ENCODE measurements at places on chromosomes 1 and 21.
A peak's percentile ranks its signal among the peaks of the same experiment; 100 is the strongest.

DNA sequence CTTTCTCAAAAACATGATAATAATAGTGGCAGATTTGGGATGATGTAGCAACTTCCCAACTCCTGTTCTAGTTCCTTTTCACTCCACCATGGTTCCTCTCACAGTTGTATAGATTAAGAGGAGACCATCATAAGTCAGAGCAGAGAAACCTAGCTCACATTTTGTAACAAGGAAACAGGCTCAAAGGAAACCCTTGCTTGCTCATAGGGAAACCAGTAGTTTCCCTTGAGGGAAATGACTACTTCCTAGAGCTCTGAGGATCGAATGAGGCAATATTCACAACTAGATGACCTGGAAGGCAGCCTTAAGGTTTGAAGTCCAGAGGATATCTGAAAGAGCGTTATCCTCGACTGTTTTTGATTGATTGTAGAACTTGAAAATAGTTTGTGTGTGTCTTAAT lies 76.1 kb upstream of the C8B start:
- DNase-seq, result no peak

DNA sequence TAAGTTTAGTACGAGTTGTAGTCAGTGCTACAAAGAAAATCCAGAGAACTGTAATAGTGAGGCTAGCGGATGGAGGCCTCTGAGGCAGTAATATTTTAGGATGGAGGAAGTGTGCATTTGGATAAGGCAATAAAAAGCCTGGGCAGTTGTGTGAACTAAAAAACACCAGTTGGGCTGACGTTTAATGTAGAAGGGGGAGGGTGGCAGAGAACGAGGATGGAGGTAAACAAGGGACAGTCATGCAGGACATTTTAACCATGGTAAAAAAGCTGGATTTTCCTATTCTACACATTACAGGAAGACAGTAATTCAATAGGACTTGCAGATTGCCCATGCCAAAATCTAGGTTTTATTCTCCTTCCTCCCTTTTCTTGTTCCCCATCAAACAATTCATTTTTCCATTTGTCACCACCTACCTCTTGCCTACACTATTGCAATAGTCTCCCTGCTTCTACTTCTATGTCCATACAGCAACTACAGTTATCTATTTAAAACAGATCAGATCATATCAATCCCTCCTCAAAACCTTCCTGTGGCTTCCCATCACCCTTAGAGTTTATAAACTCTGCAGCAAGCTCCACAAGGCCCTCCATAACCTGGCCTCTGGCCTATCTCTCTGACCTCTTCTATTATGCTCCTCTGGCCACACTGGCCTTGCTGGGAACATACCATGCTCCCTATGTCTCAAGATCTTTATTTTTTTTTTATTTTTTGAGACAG lies 27.7 kb downstream of the ERO1B start:
- DNase-seq, result no peak

DNA sequence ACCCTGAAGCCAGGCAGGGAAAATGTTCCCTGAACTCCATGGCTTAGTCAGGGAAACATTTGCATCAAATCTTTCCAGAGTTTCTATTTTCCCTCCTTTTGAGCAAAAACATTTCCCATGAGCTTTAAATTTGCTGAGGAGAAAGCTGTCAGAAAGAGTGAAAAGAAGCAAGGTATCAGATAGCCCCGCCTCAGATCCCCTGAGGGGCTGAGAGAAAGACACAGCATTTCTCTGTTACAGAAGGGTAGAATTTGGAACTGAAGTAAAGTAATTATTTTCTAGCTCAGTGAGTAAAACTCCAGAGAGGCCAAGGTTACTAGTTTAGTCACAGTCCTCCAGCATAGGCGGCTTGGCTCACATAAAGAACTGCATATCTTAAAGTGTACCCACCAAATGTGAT lies 10.6 kb downstream of the FMO1 start:
- peak; percentile 57 for DNase-seq

- DNase-seq, result peak; percentile 23
Observed at GRCh38 chr1:160767395-160768294, 28.3 kb upstream of the LY9 start.

- DNase-seq, result peak; percentile 87
Observed at GRCh38 chr1:159009704-159010361, at the start of gene IFI16. TSS of gene IFI16 (plus strand) at chr1:159009907. CDS start at chr1:159014681, 4,774 bp downstream.

DNA sequence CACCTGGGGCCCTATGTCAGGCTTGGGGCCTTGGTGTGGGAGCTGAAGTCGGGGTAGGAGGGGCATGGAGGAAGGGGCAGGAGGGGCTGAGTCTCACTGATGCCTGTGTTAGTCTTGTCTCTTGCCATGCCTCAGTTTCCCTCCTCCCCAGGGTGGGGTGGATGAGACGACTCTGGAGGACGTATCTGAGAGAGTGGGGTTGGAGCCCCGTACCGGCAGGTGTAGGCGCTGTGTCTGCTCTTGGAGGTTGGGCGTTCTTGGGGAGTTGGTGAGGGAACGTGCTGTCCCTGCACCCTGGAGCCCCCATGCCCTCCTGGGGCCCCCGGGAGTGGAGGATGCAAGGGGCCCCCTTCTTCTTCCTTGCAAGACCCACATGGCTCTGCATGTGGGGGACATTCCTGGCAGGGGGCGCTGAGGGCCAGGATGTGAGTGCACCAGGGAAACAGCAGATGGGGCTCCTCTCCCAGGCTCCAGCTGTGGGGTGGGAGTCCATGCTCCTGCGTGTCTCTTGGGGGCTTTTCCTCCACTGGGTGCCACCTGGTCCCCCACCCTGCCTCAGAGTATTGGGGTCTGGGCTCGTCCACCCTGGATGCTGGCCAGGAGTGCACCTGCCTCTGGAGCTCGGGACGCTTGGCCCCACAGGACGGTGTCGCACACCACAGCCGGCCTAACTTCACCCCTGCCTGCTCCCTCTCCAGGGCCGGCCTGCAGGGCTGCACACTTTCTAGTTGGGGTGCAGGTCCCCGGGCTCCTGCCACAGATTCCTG lies 1.4 kb upstream of the TNFRSF14 start:
- no peak for DNase-seq

- DNase-seq, result no peak
Observed at GRCh38 chr1:191125950-191126349, 648.3 kb upstream of the BRINP3 start.

- DNase-seq, result peak; percentile 30
Observed at GRCh38 chr1:156151093-156151688, 2.2 kb upstream of the SEMA4A start.

DNA sequence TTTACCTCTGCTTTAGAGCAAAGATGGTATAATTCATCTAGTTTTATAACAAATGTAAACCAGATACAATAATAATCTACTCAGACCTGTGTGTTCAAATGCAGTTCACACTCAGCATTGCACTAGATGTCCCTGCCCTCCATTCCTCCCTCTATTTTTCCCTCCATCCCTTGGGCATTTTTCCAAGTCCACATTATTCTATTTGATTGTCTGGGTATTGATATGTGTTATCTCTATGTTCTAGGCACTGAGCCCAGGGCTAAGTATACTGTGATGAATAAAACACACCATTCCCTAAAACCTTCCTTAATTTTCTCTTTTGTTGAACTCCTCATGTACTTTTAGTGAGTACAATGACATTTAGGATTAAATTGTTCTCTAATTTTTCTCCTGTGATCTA lies 66.2 kb upstream of the HMCN1 start:
- no peak for DNase-seq

GRCh38 chr1:185957441-185958363 lies 223.5 kb downstream of the HMCN1 start:
- DNase-seq, result no peak

DNA sequence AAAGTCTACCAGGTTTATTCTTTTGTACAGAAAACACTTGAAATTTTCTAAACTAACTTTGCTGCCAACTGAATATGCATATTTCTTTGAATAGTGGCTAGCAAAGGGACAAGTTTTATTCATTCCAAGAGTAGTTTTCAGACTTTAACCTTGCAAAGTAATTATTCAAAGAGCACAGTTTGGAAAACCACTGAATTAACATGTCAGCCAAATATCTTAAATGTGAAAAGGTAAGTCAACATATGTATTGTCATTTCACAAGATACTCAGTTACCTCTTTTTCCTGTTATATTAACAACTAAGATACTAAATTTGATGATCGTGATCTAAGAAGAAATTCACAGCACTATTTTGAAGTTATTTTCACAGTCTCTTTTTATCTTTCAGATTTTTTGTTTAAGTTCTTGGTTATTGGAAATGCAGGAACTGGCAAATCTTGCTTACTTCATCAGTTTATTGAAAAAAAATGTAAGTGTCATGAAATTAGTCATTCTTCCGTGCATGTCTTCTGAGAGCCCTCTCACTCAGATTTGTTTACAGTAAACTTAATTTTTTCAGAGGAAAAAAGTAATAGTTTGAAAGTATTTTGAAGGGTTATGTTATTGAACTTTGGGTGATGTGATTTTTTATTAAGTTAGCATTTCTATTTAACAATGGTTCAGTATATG lies 15.3 kb downstream of the RAB4A start:
- DNase-seq, result no peak

- DNase-seq, result no peak
Observed at GRCh38 chr1:26749458-26749857, 38.3 kb upstream of the PIGV start.

DNA sequence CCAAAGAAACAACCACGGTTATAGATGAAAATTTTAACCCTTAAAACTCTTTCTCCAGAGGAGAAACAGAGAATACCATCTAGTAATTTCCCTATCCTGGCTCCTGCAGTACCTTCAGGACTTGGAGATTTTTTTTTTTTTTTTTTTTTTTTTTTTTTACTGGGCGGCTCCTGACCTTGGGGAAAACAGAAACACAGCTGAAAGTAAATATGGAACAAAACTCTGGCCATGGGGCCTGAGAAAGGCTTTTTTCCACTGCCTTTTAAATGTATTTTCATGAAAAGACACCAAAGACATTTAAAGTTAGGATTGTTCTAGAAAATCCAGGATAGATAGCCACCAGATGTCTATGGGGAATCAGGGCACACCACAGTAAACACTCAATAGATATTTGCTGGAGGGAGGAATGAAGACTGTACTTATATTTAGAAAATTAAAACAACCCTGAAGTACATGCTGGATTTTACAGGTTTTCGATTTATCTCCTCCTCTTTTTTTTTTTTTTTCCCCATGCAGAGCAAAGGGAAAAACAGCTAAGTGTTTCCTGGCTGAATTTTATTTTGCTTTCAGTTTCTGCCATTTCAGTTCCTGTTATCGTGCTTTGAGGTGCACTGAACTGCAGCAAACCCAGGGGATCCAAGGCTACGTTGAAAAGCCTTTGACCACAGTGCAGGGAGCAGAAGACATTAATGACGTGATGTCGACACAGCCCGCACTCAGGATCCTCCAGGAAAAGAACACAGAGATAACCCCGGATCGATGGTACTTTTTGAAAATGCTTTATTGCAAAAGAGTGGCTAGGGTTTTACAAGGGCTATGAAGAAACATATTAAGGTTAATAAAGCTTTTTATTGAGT lies 35.7 kb upstream of the CNN3 start:
- DNase-seq, result peak; percentile 70

- DNase-seq, result no peak
Observed at GRCh38 chr1:181516706-181517105, 33.4 kb downstream of the CACNA1E start.

DNA sequence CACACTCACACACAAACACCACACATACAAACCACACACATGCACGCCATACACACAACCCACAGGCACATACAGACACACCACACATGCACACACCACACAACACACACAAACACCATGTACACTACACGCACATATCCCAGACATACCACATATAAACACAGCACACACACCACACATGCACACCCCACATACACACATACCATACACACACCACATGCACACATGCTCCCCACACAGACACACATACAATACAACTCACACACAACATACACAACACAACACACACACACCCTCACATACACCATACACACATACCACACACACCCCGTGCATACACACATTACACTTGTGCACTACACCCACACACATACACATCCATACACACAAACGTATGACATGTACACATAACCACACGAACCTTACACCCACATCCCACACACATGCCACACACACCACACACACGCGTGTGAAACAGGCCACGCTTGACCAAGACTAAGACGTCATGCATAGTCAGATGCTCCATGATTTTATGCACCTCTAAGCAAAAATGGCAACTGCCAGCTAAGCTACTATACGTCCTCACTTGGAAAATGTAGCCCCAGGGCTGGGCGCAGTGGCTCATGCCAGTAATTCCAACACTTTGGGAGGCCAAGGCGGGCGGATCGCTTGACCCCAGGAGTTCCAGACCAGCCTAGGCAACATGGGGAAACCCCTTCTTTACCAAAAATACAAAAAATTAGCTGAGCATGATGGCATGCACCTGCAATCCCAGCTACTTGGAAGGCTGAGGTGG lies 77.4 kb upstream of the TMPRSS2 start:
- no peak for DNase-seq

DNA sequence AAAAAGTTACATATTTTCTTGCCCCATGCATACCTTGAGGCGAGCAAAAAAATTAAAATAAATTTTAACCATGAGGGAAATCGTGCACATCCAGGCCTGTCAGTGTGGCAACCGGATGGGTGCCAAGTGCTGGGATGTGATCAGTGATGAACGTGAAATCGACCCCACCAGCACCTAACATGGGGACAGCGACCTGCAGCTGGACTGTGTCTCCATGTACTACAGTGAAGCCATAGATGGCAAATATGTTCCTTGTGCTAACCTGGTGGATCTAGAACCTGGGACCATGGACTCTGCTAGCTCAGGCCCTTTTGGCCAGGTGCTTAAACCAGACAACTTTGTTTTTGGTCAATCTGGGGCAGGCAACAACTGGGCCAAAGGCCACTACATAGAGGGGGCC lies 67.4 kb upstream of the PODN start:
- no peak for DNase-seq

DNA sequence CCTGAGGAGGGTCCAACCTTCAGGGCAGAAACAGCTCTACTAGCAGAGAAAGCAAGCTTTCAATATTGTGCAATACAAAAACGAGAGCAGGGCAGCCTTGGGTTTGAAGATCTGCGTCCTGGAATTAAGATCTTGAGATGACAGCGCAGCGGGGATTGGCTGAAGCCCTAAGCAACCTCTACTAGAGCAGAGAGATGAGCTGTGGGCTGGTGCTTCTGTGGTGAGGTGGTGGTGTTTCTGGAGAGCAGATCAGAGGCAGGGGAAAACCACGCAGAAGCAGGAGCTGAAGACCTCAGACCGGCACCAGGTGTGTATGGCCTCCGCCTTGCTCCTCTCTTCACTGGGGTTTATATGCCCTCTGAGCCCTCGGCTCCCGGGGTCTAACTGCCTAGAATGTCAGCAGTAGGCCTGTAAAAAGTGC lies 12.5 kb downstream of the TRAF3IP3 start:
- peak; percentile 24 for DNase-seq

Measured in umbilical cord (tissue), 2 donors.